SK-N-DZ (cell line): ENCODE measurements at places on chromosomes 3 and 15.

DNA sequence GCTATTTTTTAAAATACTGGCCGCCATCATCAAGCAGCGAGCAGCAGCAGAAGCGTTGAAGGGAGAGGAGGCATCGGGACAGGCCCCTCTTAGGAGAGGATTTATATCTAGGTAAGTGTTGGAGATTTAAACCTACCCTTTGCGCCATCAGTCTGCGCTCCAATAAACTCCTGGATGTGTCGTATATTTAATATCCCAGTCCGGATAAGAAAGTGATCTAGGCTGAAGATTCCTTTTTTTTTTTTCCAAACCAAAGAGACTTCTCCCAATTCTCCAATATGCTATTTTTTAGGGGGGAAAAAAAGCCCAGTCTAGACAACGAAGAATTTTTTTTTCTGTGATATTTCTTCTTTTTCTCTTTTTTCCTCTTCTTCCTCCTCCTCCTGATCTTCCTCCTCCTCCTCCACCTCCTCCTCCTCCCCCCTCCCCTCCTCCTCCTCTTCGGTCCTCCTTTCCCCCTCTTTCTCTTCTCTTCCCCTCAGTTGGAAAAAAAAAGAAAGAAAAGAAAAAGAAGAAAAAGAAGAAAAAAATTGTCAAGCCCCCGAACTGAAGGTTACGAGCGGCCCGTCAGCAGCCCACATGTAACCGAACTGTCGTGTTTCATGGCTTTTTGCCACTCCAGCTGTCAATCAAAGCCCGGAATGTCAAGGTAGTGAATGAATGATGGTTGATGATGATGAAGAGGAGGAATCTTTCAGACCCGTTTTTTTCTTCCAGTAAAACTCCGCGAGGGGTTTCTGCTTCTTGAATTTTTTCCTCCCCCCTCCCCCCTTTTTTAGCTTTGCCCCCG, 835 bp downstream of the MEIS2 start:
- DNase-seq = peak; percentile 76

GRCh38 chr15:70315431-70315830, 217.7 kb upstream of the TLE3 start:
- DNase-seq = no peak

DNA sequence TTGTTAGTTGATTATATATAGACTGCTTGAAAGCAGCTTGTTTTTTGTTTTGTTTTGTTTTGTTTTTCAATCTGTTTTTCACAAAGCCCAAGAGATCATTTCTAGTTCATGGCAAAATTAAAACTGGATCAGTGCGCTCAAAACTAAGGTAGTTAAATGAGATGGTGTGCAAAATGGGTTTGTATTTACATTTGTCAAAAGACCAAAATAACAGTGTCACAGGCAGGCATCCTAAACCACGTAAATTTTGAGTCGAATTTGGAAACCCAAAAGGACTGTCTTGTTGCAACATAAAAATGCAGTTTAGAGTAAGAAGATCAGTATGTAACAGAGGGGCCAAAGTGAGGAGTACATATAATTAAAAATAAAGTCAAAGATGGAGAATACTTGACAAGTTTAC, 2.4 kb downstream of the DMXL2 start:
- no peak for DNase-seq

DNA sequence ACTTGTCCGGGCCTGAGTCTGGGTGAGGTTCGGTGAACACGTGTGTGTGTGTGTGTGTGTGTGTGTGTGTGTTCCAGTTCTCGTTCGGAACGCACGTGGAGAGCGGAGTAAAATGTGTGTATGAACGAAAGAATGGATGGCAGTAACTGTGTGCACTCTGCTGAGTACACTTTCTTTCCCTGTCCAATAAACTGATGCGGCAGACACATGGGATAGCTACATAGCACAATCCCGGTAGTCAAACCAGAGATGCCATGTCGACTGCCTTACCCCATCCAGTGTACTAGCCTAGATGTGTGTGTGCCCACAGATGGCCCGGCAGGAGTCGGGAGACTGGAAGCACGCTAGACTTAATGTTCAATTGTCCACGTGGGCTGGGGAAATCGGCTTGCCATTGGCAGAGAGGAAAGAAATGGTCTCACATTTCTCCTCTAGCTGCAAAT, 507 bp upstream of the GOLIM4 start:
- peak; percentile 93 for DNase-seq

GRCh38 chr15:90684281-90684680, 32.9 kb upstream of the BLM start:
- no peak for DNase-seq
